Activated T-helper 1 cell treated with anti-CD3 and anti-CD28 coated beads, Interleukin-2, amount 50 U/mL, for 16 hours (primary cell): ENCODE measurements at places on chromosomes 7 and 10.

DNA sequence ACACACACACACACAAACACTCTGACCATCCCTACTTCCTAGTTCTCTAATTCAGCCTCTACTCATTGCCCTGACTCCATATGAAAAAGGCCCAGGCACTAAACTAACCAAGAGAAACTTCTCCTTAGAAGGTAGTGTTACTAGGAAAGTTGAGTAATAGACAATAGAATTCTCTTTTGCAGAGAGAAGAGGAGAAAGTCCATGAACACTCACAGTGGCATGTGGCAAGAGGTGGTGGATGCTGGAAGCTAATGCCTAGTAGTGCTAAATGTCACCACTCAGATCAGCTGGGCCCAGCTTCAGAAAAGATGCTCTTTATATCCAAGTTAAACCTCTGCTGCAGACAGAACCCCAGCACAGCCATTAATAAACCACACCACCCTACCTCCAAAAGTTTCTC lies 58.2 kb downstream of the SORBS1 start:
- DNase-seq, result no peak

DNA sequence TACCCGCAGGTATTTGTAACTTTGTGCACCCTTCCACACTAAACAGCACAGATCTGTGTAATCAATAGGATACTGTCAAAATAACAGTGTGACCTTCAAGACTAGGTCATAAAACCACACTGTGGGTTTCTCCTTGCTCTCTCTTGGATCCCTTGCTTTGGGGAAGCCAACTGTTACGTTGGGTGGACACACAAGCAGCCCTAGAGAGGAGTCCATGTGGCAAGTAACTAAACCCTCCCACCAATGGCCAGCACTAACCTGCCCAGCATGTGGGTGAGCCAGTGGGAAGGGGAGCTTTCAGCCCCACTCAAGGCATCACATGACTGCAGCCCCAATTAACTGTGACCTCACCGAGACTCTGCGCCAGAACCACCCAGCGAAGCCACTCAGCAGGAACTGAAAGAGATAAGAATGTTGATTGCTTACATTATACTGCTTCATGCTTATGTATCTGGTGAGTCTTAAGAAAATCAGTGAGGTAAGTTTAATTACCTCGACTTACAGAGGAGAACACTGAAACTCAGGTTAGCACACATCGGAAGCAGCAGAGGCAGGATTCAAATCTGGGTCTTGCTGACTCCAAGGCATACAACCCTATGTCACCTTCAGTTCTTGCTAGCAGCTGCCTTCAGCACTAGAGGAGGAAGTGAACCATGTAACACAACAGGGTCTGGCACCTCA lies 9.4 kb upstream of the ZC3HAV1 start:
- DNase-seq, result no peak

GRCh38 chr10:67770537-67770936 lies 67.5 kb downstream of the DNAJC12 start:
- no peak for DNase-seq

- DNase-seq, result no peak
Measured at GRCh38 chr7:356087-356486, 66.1 kb downstream of the FOXL3 start.

GRCh38 chr7:3112479-3113134 lies 68.9 kb upstream of the CARD11 start:
- DNase-seq, result no peak

- no peak for DNase-seq
Measured at GRCh38 chr10:79346388-79347225, 662 bp upstream of the PPIF start.

DNA sequence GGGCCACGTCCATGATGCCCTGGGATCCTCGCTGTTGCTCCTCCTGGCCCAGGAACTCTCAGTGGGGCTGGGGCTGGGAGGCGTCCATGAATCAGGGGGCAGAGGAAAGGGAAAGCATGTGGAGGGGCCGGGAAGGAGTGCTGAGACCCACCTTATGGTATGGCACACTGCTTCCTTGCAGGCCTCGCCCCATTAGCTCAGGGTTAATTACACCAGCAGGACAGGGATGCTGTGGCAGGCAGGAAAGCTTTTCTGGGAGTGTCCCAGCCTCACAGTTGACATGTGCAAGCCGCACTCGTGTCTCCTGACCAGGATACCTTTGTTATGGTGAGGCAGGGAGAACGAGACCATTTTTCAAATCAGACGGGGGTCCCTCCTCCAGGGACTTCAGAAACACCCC lies 109.7 kb upstream of the PCBD1 start:
- DNase-seq, result no peak

GRCh38 chr10:88120075-88120474 lies 256.6 kb downstream of the PTEN start:
- no peak for DNase-seq

- no peak for DNase-seq
Measured at GRCh38 chr7:80536426-80536825, 24.6 kb upstream of the GNAT3 start.

- no peak for DNase-seq
Measured at GRCh38 chr7:17481118-17481517, 182.7 kb downstream of the AHR start.

DNA sequence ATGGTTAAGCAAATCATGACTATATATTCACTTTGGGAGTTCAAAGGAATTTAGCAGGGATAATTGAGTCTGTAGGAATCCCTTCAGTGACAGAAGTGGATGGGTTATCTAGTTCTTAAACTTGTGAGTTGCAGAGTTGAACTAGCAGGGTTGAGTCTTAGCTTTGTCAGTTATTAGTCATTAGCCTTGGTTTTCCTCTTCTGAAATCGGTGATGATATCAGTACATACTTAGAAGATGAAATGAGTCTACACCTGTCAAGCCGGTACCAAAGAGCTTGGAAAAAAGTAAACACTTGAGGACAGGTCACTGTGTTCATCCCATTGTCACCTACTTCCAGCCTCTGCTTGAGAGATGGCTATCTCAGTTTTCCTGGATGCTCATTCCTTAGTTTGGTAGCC lies 73.5 kb downstream of the BUB3 start:
- no peak for DNase-seq

DNA sequence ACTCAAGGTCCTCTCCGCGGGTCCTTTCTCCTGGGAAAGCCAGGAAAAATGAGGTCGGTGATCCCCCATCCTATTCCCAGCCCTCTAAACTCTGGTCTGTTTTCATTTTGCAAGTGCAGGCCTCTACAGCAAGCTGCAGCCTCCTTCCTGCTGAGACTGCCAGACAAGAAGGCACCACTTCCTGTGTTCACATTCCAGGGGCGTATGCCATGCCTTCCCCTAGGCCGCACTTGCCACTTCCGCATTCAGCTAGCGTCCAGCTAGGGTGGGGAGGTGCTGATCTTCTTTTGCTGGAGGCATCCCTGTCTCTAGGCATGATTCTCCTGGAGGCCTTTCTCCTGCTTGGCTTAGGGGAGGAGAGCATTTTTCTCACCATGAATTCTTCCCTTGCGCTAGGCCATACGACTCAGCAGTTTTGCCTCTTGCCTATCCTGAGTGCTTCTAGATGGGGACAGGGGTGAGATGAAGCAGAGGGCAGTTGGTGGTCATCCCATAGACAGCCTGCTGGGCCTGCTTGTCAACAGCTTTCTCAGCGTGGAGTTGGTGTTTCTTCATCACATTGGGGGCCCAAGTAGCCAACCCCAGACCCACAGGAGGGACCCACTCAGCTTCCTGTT lies 328.9 kb downstream of the RPS24 start:
- no peak for DNase-seq

- DNase-seq, result no peak
Measured at GRCh38 chr10:79266084-79266483, 81.2 kb upstream of the PPIF start.

GRCh38 chr7:149692557-149692982 lies 80.8 kb downstream of the ZNF467 start:
- DNase-seq, result no peak

GRCh38 chr7:80563561-80564327 lies 51.9 kb upstream of the GNAT3 start:
- DNase-seq, result no peak

- no peak for DNase-seq
Measured at GRCh38 chr10:128160297-128160711, 34.1 kb upstream of the MKI67 start.

DNA sequence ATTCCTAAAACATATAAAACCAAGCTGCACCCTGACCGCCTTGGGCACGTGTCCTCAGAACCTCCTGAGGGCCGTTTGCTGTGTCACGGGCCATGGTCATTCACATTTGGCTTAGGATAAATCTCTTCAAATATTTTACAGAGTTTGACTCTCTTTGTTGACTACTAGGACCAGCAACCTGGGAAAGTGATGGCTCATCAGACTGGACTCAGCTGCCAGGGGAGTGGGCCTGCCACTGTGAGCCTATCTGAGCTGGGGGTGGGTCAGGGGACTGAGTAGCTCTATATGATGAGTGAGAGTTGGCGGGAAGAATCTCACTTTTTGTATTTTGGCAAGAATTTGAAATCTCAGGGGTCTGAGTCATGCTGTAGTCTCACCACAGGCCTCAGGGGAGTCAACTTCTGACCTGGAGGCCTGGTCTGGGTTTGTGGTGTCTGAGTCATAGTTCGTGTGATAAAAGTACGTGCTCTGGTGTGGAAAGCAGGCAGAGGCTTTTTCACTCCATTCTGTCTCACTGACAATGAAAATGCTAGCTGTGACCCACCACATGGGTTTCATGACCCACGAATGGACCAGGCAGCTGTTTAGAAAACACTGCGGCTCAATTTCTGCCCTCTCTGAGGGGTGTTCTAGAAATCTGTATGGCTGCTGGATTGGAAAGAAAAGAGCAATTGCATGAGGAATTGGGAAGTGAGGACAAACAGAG lies 4.2 kb upstream of the UPP1 start:
- no peak for DNase-seq

DNA sequence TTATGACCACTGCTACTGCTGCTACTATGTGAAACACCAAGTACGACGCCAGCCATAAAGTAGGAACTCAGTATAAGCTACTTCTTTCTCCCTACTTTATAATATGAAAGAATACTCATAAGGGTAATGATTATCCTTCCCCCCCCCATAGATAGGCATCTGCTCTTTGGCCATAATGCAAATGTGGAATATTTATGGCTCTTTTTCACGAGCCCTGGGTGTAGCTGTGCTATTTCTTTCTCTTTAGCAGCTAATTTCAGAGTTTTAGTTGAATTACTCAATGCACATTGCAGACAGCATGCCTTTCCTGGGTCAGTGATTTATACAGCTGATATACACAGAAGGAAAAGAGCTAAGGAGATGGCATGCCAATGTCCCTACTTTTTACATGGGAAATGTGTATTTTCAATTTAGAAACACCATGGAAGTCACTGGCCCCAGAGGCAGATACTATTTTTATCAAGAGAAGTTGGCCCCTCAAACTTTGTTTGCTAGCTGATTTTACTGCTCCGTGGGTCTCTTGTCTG lies 234.1 kb upstream of the KIAA1217 start:
- DNase-seq, result no peak

DNA sequence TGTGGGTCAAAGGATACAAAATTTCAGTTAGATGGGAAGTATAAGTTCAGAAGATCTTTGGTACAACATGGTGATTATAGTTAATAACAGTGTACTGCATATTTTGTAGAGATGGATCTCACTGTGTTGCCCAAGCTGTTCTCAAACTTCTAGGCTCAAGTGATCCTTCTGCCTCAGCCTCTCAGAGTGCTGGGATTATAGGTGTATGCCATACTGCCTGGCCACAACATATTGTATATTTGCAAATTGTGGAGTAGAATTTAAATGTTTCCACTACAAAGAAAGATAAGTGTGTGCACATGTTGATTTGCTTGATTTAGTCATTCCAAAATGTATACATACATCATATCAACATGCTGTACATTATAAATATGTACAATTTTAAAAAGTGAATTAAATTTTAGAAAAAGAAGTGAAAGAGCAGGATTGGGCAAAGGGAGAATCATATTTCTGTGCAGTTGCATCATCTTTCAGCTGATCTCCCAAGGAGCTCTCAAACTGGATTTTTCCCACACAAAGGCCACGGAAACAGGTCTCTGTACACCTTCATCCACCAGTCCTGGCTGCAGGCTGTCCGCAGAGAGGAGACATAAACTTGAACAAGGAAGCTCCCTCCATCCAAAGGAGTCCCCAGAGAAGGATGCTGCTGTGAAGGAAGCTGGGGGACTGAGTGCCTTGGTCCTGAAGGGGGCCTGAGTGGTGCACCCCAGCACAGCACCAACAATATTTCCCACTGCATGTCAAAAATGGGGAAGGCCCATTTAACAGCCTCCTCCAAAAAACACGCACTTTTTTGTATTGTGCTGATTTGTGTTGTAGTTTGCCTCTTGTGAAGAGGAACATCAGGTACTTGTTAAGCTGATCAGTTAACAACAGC lies 217.1 kb upstream of the GHITM start:
- DNase-seq, result no peak

- peak; percentile 43 for DNase-seq
Measured at GRCh38 chr10:34638406-34639054, 176.6 kb downstream of the PARD3 start.

DNA sequence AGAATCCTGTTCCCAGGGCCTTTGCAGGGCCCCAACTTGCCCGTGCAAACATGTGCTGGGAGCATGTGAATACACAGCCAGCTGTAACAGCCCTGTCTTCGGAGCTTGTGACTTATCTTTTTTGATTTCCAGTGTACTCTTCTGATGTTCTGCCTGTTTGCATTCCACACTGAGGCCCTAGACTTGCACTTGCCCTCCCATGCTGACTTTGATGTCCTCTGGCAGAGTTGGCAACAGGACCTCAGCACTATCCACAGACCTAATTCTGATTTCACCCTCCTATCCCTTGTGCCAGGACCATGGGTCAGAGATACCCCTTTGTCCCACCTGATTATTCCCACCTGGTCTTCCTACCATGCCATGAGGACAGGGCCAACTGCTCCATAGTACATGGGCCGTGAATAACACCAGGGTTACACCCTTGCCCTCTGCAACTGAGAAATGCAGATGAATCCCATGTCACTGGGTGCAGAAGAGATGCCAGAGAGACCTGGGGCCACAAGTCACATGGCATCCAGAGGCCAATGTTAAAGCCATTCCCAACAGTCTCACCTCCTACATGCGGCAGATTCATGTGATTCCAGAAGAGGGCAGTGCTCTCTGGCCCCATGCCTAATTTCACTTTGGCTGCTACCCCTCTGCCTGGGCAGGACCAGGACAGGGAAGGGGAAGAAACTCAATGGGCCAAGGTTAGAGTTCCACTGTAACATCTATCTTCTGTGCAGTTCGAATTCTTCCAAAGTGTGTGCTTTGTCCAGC lies 43.0 kb downstream of the SCRN1 start:
- DNase-seq, result no peak

DNA sequence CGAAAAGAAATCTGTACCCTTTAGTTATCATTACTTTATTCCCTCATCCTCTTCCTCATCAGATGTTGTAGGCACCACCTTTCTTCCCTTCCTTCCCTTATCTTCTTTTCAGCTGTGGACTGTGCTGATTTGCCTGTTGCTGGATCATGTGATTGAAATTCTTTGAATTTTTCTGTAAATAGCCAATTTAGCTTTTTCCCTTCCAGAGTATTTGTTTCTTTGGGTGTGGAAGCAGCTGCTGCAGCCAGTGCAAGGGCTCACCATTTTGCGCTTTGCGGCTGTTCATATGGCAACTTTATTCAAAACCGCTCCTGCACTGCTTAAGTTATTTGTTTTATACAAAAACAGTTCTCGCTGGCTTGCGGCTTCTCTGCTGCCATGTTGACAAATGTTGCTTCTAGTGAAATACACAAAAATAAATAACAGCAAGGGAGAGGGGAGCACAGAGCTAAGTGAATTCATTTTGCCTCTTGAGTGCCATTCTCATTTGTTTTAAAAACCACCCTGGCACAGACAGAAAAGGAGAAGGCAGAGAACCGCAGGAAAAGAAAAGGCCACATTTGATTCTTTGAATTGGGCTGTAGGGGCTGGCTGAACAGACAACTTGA lies 151.2 kb downstream of the AUTS2 start:
- DNase-seq, result no peak
